ENCODE measurements at places on chromosomes 13 and 19.
A peak's percentile ranks its signal among the peaks of the same experiment; 100 is the strongest.

DNA sequence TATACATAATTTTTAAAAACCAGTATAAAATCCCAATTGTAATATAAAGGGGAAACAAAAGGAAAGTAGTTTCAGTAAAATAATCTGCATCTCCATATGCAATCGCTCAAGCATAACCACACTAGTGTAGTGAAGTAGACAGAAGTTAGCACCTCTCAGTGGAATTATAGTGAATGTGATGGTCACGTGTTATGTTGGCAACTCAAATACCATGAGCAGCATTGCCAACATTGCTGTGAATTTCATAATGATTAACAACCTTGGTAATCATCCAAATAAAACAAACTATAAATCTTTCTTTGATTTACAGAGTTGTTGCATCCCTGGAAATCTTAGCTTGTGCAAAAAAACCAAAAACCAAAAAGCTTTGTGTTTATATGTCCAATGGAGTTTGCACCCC lies 77.3 kb upstream of the SIAH3 start:
- DNase-seq: peak; percentile 20

- no peak for DNase-seq
These were observed 8.9 kb downstream of the ZNF546 start for GRCh38 chr19:40005691-40006272.

GRCh38 chr13:42626176-42626860 lies 52.4 kb downstream of the TNFSF11 start:
- DNase-seq: no peak

DNA sequence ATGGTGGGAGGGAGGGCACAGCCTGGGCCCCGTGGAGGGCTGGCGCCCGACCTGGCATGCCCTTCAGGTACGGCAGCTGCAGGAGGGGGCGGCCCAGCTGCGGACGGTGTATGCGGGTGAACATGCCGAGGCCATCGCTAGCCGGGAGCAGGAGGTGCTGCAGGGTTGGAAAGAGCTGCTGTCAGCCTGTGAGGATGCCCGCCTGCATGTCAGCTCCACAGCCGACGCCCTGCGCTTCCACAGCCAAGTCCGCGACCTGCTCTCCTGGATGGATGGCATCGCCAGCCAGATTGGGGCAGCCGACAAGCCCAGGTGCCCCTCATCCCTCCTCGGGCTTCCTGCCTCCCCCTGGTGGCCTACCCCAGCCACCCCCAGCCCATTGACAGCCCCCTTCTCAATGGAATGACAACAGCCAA lies 16.6 kb upstream of the SHKBP1 start:
- no peak for DNase-seq

DNA sequence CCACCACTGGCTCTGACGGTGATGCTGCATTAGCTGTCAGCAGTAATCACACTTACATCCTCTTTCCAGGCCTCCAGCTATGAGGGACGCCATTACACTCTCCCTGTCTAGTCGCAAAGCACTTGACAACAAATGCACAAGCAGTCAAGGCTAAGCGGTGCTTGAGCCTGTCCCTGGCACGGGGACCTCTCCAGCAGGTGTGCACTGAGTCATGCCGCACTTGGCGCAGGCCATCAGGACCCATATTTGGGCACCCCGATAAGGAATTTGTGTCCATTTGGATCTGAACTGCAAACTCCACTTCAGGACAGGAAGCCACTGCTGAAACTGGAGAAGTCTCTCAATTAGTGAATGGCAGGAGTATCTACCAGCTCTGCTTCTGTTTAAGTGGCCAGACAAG lies 301.9 kb upstream of the OBI1 start:
- no peak for DNase-seq

GRCh38 chr19:8615813-8616596 lies 5.5 kb upstream of the ADAMTS10 start:
- DNase-seq: peak; percentile 3
